Kidney epithelial cell (primary cell): ENCODE measurements at places on chromosomes 11 and 22. TPM values are rescaled to one million over a fixed set of nuclear protein-coding genes. Genes with fewer than 3 reads are reported as not detected.

CLCF1 gene
- total RNA-seq, result 33.1 and 34.3 TPM in 2 replicates

OR51B5 gene
- total RNA-seq, result not detected in 2 replicates

GLB1L3 gene
- total RNA-seq, result 0.75 and 1.2 TPM in 2 replicates

TMA7B gene
- total RNA-seq, result not detected in 2 replicates

DNA sequence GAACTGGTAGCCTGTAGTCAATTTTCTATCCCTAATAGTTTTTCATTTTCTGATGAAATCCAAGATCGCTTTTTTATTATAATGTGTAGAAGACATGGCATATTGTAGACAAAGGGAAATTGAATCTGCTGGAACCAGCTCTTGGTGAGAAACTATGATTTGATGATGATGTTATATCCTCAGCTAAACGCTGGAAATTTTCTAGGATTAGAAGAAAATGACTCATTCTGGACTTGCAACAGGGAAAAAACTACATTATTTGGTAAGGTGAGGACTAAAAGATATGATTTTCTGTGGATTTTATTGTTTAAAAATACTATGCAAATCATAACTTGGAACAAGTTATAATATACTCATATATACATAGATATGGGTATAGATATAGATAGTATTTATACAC lies 14.1 kb upstream of the PGM2L1 start:
- DNase-seq, result no peak

GRCh38 chr11:19336331-19336730 lies 95.6 kb upstream of the E2F8 start:
- no peak for DNase-seq

GRCh38 chr11:123284454-123284853 lies 89.4 kb upstream of the CLMP start:
- no peak for DNase-seq

- DNase-seq, result no peak
Observed at GRCh38 chr22:47057916-47058585, 295.6 kb downstream of the TBC1D22A start.

DNA sequence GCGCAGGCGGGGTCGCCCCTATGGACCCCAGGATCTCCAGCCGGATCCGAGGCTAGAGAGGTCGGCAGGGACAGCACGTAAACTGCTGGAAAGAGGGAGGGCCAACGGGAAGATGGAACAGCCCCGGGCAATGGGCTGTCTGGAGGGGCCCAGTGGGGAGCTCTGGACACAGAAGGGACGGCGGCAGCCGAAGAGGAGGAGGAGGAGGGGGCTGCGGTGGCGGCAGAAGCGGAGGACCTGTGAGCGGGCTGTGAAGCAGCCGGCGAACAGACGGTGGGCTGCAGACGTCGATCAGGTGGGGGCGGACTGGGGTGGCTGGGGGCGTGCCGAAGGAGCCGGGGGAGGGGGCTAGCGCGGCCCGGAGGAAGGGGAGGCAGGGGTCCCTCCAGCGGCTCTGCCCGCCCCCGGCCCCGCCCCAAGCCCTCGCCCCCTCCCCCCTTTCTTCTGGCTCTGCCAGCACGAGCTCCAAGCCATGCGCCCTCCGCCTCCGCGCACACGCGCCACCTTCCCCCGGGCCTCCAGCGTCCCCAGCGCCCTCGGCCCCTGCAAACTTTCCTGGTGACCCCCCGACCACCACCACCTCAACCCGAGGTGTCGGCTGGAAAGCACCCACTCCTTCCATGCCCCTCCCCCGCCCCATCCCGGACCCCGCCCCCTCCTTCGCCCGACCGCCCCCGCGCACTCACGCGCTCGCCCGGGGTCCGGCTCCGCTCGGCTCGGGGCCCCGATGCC lies 432 bp downstream of the TNKS1BP1 start:
- DNase-seq, result no peak

DNA sequence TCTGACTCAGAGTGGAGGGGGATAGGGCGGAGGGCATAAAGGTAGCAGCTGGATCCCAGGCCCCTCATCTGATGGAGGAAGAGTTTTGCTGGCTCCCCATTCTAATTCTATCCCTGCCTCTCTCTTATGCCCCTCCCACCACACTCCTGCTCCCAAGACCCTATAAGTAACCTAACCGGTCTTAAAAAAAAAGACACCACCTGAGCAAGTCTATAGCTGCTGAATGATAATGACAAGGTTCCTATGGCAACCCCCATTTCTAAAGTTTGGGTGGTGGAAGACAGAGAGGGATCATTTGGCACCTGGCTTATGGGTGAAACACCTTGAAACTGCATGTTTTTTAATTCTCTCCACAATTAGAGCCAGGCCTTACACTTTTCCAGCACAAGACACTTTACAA lies 69.6 kb downstream of the LARGE1 start:
- DNase-seq, result no peak

DNA sequence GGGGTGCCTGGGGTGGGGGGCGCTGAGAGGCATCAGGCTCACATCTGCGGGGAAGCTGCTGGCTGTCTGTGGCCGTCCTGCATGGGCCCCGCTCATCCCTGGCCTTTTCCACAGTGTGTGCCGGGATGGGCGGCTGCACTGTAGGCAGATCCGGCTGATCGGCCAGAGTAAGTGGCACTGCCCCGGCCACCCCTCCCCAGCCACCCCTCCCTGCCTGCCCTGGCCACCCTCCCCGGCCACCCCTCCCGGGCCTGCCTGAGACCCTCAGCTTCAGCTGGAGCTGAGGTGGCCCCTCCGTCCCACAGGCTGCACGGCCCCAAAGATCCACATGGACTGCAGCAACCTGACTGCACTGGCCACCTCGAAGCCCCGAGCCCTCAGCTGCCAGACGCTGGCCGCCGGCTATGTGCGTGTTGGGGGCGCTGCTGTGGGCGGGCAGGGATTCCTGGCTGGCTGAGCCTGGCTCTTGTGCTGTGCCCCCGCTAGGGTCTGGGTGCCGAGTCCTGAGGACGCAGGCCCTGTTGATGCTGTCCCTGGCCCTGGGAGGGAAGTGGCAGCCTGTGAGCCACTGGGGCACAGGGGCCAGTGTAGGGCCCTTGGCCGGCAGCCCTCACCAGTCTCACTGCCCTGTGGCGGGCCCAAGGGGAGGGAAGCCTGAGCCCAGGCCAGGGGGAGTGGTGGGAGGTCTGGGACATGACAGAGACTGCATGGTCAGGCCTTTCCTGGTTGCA lies 10.9 kb downstream of the MUC2 start:
- no peak for DNase-seq

GRCh38 chr22:47386812-47387510 lies 624.5 kb downstream of the TBC1D22A start:
- no peak for DNase-seq

GRCh38 chr11:10539339-10539738 lies 1.6 kb downstream of the RNF141 start:
- no peak for DNase-seq

GRCh38 chr11:13292970-13293369 lies 15.4 kb downstream of the BMAL1 start:
- no peak for DNase-seq

- no peak for DNase-seq
Observed at GRCh38 chr22:22702237-22703202, 58.1 kb downstream of the GGTLC2 start.

GRCh38 chr11:11288972-11289616 lies 64.0 kb downstream of the CSNK2A3 start:
- DNase-seq, result no peak
